Activated CD4-positive, alpha-beta T cell treated with anti-CD3 and anti-CD28 coated beads, Interleukin-2, amount 50 U/mL, for 16 hours (primary cell): ENCODE measurements at places on chromosomes 7 and 10.

- DNase-seq: peak; percentile 57
These were observed 13.5 kb downstream of the SFMBT2 start for GRCh38 chr10:7397049-7398035.

DNA sequence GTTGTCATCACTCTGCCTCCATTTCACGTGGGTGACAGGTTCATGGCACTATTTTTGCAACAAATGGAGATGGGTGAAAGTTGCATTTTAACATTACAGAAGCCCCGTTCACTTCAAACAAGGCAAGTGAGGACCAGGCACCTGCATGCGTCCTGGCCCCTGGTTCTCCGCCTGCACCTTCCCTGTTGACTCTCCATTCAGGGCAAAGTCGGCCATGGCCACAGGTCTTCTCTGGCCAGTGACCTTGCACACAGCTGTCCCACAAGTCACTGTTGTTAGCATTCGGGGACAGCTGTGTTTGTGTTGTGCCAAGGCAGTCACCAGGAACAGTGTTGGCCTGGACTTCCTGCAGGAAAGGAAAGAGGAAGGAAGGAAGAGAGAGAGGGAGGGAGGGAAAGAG, 554.9 kb downstream of the TCERG1L start:
- DNase-seq: no peak

DNA sequence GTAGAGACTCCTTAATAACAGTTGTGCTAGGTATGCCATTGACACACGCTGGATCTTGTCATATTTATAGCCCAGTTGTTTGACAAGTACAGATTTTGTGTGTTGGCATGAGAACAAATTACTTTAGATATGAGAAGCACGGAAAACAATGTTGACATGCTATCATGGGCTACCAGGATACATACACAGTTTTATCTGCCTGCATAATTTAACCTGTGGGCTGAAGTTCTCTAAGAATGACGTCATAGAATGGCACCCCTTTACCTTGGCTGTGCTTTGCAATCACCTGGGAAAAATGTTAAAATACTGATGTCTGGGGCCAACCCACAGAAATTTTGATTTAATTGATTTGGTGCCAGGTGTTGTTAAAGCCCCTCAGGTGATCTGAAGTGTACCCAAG, 2.8 kb downstream of the PLA2G12B start:
- DNase-seq: no peak

GRCh38 chr10:930625-931325, 730 bp downstream of the LARP4B start:
- DNase-seq: no peak

DNA sequence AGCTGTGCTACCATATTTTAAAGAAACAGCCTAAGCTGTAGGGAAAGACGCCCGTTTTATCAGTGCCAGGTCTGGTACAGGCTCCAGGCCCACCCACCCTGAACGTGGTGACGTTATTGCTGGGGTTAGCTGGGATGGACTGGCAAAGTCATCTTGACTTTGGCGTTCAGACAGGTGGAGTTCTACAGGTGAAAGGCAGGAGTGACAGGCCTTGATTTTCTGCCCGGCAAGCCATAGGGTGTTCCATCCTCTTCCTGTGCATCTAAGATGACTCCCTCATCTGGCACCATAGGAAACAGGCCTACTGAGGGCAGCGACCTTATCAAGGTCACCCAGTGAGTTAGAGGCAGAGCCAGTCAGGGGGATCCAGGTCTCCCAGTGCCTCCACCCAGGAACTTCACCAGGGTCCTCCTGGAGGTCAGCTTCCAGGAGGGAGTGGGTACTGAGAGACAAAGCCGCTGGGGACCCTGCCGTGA, 41.6 kb downstream of the HK1 start:
- DNase-seq: no peak

- no peak for DNase-seq
These were observed 91.9 kb upstream of the JAZF1 start for GRCh38 chr7:28272461-28272877.

GRCh38 chr10:93630625-93631557, 18.6 kb downstream of the PDE6C start:
- DNase-seq: no peak

DNA sequence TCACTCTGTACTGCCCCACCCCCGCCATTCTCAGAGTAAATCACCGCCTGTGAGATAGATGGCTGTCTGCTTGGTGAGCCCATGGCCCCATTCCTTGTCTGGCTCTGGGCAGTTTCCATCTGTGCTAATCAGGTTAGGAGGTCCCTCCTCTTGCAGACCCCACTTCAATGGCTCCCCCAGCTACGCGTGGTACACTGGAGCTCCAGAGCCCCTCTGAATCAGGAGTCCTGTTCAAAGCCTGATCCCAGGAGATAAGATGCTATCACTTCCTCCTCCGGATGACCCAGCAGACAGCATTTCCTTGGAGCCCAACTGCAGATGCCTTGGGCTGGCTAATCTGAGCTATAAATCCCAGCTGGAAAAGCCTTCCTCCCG, 122.3 kb downstream of the SH3PXD2A start:
- no peak for DNase-seq

DNA sequence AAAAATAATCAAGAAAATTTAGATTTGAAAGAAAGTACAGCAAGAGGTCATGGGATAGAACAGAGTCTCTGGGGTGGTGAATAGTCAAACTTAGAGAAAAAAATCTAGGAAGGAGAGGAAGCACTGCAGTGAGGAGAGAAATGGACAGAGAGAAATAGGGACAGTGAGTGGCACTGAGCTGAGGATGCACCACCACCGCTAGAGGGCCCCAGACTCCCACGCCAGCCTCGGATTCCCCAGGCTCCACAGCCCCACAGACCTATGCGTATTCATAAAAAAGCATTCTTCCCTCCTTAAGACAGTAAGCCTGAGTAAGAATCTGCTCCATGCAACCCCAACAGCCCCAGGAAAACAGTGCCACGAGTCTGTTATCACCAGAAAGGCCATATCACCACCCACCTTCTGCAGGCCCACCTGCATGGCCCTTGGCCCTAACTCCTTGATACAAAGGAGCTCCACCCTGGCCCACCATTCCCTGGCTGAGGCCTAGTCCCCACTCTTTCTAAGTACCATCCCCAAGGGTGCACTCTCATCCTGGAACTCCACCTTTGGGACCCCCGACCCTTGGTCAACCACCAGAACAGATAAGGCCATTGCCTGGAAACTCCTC, 91.0 kb downstream of the ALOX5 start:
- peak; percentile 78 for DNase-seq

DNA sequence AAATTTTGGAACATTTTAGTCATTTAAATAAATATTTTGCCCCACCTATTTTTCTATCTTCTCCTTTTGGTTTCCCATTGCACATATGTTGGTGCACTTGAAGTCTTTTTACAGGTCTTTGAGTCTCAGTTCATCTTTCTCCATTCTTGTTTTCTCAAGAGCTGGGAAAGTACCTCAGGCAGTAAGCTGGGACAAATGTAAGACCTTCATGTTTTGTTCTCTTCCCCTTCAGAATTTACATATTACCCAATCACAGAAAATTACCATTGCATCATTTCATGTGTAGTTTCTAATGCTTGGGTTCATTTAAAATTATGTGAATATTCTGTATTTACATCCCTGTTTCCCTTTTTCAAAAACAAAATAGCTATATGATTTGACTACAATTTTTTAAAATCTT, 1150.0 kb upstream of the POT1 start:
- no peak for DNase-seq

DNA sequence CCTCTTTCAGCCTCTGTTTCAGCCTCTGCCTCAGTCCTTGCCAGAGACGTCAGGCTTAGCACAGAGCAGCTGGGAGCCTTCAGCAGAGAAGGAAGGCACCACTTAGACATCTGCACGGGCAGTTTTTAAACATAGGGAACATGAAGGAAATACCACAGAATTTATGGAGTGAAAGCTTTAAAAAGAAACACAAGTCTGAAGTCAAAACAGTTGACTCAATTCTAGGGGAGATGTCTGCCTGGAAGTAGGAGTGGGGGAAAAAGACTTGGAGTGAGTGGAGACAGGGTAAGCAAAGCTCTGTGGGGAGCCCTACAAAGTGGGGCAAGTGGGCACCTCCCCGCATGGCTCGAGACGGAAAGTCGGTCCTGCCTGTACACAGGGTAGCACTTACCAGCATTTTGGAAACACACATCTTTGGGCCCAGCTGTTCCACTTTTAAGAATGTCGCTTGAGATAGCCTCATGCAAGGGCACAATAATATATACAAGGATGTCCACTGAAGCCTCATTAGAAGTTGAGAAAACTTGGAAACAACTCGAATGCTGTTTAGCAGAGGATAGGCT, 5.0 kb upstream of the TBXAS1 start:
- no peak for DNase-seq

DNA sequence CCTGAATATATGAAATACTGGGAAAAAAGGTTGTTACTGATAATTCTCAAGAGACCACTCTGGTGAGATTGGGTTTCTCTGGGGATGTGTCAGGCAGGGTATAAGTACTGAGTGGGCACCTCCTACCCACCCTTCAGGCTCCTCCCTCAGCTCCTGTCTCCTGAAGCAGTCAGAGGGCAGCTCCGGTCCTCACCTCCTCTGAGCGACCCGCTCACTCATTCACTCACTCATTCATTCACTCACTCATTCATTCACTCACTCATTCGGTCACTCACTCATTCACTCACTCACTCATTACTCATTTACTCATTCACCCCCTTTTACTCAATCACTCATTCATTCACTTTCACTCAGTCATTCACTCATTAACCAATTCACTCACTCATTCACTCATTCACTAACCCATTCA, 6.9 kb upstream of the PFKP start:
- no peak for DNase-seq

DNA sequence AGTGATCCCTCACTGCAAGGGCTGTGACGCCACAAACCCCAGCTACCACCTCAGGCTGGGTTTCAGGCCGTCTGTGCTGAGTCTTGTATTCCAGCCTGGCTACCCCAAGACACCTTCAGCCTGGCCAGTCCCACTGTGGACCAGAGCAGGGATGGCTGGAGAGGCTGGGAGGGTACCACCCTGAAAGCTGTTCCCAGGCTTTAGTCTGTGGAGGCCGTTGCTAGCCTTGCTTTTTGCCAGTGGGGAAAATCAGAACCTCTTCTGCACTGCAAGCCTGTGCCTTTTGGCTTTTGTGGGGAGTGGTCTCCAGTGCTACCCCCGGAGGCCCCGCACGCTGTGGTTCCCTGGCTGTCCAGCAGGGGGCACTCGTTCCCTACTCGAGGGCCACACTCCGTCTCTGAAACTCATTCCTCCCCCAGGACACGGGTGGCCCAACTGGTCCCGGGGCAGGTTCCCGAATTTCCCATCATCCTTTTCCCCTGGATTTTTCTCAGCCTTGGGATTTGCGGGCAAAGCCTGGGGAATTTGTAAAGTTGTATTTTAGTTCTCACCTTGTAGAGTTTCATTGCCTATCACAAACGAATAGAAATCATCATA, 128.4 kb upstream of the BTBD16 start:
- DNase-seq: peak; percentile 27

DNA sequence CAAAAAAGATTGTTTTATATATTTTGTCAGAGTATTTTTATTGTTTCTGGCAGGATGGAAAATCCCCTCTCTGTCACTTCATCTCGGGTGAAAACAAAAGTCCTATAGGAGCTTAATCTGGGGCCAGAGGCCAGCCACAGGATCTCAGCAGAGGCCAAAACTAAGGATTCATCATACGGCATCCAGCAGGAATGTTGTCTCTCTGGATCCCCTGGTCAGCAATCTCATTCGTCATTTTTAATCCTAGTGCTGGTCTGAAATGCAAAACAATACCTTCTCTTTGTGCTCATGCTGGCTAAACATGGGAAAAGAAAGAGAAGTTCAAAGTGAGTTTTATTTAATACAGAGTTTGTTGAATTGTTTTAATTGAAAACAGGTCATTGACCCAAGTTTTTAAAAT, 482.5 kb upstream of the AUTS2 start:
- DNase-seq: no peak

GRCh38 chr7:16404636-16405035, 16.7 kb downstream of the CRPPA start:
- no peak for DNase-seq

GRCh38 chr7:44318332-44318731, 7.1 kb downstream of the CAMK2B start:
- DNase-seq: no peak

GRCh38 chr7:148340438-148341280, 249.9 kb upstream of the C7orf33 start:
- no peak for DNase-seq

DNA sequence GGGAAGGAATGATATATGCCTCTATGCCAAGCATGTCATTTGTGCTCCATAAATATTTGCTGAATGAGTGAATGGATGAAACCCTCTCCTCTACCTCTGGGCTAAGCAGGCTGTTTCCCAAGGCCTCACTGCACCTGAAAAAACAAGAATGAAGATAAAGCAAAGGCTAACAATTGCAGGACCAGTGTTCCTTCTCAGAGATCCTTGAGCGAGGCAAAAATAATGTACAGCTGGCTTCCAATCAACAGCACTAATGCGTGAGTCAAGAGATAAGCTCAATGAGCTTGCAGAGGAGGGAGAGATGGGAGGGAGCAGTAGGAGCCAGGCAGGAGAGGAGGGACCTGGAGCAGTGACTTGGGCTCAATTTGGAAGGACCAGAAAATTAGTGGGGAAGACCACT, 144.5 kb upstream of the NFE2L3 start:
- no peak for DNase-seq

- DNase-seq: peak; percentile 84
These were observed 4.7 kb downstream of the NFE2L3 start for GRCh38 chr7:26156451-26157420.

GRCh38 chr10:93280699-93281366, 201.3 kb downstream of the MYOF start:
- DNase-seq: no peak

DNA sequence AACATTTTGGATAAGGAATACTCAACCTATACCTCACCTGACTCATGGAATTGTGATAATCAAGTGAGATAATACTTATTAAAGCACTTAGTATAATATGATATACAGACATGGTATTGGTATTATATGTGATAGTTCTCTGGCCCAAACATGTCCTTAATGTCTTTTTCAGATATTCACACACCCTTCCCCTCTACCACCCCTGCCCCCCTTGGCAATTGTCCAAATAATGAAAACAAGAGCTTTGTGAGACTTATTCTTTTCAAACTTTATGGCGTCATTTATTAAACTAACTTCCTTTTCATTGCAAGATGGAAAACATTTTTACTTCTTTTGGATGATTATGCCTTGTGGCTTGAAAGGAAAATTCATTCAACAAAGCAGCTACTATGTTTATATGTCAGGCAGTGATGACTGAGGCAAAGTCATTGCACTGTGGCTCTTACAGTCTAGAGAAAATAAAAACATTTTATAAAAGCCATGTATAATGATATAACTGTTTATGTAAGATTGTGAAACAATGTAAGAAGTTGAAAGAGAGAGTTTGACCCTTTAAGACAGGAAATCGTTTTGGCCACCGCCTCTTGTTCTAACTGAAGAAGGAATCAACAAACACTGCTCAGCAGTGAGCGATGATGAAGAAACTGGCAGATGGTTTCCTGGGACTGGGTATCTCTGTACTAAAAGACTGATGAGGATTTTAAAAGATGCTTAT, 27.4 kb downstream of the MINPP1 start:
- DNase-seq: no peak

- DNase-seq: no peak
These were observed 353.5 kb upstream of the LRGUK start for GRCh38 chr7:133773601-133774000.

- peak; percentile 64 for DNase-seq
These were observed 4.4 kb upstream of the PDLIM1 start for GRCh38 chr10:95295031-95295755.

GRCh38 chr7:464454-465401, 54.9 kb downstream of the PDGFA start:
- no peak for DNase-seq
